Cardiac muscle cell (in vitro differentiated cells and primary cell): ENCODE measurements at places on chromosomes 12 and 14.

- DNase-seq, result no peak
Measured at GRCh38 chr12:32197421-32197820, 90.8 kb downstream of the BICD1 start.

- DNase-seq, result peak; percentile 13
Measured at GRCh38 chr12:119036878-119037825, 55.8 kb downstream of the SRRM4 start.

DNA sequence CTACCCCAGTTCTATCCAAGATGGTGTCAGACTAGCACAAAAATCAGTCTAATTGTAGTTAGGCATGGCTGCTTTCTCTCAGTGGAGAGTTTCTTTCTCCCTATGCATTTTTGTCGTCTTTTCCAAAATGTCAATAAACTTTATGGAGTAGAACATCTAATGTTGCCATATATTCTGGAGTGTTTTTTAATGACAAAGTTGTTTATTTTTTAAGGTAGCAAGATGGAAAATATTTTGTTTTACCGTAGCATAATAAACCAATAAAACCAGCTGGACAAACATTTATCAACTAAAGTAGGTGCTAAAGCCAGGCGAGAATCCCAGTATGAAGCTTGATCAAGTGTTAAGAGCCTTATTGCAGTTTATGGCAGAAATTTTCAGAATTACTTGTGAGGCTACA lies 146.3 kb downstream of the TMTC2 start:
- no peak for DNase-seq

GRCh38 chr14:24092110-24092504 lies 2.0 kb upstream of the PCK2 start:
- no peak for DNase-seq

- DNase-seq, result no peak
Measured at GRCh38 chr12:123908884-123909725, 63.5 kb downstream of the CCDC92 start.

DNA sequence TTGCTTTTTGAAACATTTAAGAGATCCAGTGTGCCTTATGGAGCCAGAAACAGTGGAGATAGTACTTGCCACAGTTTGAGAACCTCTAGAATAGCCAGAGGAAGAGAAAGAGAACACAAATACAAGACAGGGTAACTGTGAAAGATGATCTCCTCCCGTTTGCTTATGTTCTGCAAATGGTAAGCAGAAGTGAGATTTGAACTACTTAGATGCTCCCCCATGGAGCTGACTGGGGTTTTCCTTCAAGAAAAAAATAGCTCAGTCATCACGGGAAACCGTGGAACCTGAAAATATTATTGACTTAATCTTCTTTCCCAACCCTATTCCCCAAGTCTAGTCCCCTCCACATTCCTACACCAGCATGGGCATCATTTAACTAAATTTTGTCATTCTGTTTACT lies 87.1 kb downstream of the KIF21A start:
- DNase-seq, result no peak

DNA sequence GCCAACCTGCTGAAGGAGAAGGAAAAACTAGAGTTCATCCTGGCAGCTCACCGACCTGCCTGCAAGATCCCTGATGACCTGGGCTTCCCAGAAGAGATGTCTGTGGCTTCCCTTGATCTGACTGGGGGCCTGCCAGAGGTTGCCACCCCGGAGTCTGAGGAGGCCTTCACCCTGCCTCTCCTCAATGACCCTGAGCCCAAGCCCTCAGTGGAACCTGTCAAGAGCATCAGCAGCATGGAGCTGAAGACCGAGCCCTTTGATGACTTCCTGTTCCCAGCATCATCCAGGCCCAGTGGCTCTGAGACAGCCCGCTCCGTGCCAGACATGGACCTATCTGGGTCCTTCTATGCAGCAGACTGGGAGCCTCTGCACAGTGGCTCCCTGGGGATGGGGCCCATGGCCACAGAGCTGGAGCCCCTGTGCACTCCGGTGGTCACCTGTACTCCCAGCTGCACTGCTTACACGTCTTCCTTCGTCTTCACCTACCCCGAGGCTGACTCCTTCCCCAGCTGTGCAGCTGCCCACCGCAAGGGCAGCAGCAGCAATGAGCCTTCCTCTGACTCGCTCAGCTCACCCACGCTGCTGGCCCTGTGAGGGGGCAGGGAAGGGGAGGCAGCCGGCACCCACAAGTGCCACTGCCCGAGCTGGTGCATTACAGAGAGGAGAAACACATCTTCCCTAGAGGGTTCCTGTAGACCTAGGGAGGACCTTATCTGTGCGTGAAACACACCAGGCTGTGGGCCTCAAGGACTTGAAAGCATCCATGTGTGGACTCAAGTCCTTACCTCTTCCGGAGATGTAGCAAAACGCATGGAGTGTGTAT lies 2.4 kb downstream of the FOS start:
- peak; percentile 70 for DNase-seq
